ENCODE measurements at places on chromosomes 7 and 10. TPM values are rescaled to one million over a fixed set of nuclear protein-coding genes. Genes with fewer than 3 reads are reported as not detected.

Gene SFRP5
- 2.1 TPM for total RNA-seq

Gene SPDYE5
- not detected for total RNA-seq

Gene ZNF804B
- total RNA-seq, result not detected

Gene PRF1
- 2.2 TPM for total RNA-seq

Gene ZNF398
- total RNA-seq, result 6.3 TPM

GRCh38 chr7:66873476-66873875 lies 47.5 kb upstream of the TMEM248 start:
- DNase-seq, result no peak

DNA sequence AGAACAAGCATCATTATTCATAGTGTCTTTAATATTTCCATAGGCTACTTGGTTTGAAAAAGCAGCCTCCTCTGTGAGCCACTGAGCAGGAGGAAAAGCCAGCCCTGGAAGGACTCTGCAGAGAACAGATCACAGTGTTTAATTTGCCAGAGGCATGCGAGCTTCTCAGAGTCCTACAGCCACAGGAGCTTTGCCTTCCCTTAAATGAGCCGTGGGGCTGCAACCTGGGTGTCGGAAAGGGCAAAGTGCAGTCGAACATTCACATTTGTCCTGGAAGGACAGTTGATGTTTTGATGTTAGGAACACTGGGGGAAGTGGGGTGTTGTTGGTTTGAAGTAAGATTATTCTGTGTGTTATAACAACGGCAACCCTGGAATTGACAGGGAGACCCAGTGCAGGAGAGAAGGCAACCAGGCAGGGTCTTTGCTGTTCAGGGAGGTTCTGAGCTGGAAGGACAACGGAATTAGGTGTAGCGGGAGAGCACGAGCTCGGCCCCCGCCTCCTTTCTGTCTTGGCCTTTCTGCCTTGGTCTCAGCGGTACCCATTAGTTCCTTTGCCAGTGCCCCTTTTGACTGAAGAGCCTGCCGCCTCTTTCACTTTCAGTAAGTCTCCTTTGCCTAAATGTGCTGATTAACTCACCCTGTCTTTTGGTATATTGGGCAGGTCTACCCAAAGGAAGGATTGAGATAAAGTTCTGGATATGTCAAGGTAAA lies 192.3 kb upstream of the PITRM1 start:
- no peak for DNase-seq

DNA sequence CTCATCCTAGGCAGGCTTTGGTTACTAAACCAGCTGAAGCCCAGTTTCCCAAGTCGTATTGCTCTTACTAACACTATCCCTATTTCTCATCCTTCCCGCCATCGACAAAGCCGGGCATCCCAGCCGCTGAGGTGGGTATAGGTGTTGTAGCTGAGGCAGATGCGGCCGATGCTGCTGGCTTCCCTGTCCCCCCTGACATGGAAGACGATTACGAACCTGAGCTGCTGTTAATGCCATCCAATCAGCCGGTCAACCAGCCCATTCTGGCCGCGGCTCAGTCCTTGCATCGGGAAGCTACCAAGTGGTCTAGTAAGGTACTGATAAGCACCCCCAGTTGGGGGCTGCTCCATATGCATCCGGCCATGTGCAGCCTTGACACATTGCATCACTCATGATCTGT lies 38.8 kb downstream of the AP3M1 start:
- DNase-seq, result no peak

Gene NUTM2A
- total RNA-seq, result 1.9 TPM

- DNase-seq, result peak; percentile 17
Measured at GRCh38 chr10:43238462-43238861, 28.4 kb downstream of the RASGEF1A start.

Gene ABCB1
- 3.2 TPM for total RNA-seq

Gene VENTX
- 0.43 TPM for total RNA-seq

- DNase-seq, result no peak
Measured at GRCh38 chr7:155252892-155253501, 44.7 kb upstream of the INSIG1 start.

Gene ZNF12
- 12.3 TPM for total RNA-seq

GRCh38 chr7:9776900-9777299 lies 1196.8 kb upstream of the PHF14 start:
- no peak for DNase-seq

Gene FOXP2
- total RNA-seq, result 2.3 TPM

- no peak for DNase-seq
Measured at GRCh38 chr10:75663947-75664664, 232.7 kb downstream of the LRMDA start.

DNA sequence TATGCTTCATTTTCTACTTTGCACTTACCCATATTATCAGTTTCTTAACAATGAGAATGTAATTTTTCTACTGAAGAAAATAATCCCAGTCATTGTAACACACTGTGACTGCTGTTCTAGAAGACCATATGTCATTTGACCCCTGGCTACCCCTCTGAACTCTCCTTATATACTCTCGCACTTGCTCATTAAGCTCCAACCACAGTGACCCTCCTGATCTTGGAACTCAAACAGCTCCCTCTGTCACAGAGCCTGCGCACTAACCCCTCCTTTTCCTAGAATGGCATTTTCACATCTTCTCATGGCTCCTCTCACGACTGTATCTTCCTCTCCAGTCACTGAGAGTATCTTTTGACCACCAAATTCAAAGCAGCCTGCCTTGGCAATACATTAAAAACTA lies 169.7 kb downstream of the CACNA2D1 start:
- no peak for DNase-seq

Gene AGMO
- 0.35 TPM for total RNA-seq

DNA sequence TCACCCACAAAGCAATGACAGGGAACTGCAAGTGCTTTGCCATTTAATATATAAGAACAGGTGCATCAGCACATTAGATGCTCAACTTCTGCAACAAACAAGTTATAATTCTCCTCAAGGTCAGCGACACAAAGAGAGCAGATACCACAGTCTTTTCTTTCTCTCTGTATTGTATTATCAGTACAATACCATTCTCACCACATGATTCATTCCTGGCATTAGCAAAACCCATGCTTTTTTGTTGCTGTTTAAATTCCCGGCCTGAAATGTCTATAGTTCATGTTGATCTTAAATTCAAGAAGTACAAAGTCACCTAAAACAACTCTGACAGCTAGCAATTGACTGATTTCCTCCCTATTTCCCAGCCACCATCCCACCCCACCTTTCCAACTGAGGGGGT lies 111.8 kb upstream of the FEZF1 start:
- DNase-seq, result no peak
